ENCODE measurements at places on chromosomes 3 and 15. TPM values are rescaled to one million over a fixed set of nuclear protein-coding genes. Genes with fewer than 3 reads are reported as not detected.

ADIPOQ gene
- 3.7 TPM for total RNA-seq

TMEM42 gene
- total RNA-seq = 10.7 TPM

CERS3 gene
- total RNA-seq = 0.49 TPM

- H3K27ac ChIP-seq = no peak overlapping the region
- no peaks in the 10 kb centered on the region for H3K27me3 ChIP-seq
- no peaks in the 10 kb centered on the region for H3K4me1 ChIP-seq
- no peak for DNase-seq
Measured at GRCh38 chr3:30720586-30721313, 114.3 kb downstream of the TGFBR2 start.

DNA sequence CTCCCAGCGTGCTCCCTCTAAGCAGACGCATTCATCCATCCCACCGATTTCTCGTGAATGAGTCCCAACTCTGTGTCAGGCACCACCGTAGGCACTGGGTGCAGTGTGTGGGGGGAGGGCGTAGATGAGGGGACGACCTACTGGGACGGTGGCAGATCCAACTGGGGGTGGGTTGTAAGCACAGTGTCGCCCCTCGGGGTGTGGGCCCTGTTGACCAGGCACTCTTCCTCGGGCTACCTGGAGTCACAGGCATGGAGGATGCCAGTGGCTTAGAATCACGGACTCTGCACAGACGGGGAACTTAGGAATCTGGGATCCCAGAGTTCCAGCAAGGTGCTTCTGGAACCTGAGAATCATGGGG, 66.2 kb downstream of the SLC6A6 start:
- no peak for DNase-seq
- H3K27ac ChIP-seq = no peak overlapping the region
- peaks cover 11% of the 10 kb centered on the region for H3K4me1 ChIP-seq
- no peaks in the 10 kb centered on the region for H3K36me3 ChIP-seq
- H3K4me3 ChIP-seq = no peak overlapping the region

DNA sequence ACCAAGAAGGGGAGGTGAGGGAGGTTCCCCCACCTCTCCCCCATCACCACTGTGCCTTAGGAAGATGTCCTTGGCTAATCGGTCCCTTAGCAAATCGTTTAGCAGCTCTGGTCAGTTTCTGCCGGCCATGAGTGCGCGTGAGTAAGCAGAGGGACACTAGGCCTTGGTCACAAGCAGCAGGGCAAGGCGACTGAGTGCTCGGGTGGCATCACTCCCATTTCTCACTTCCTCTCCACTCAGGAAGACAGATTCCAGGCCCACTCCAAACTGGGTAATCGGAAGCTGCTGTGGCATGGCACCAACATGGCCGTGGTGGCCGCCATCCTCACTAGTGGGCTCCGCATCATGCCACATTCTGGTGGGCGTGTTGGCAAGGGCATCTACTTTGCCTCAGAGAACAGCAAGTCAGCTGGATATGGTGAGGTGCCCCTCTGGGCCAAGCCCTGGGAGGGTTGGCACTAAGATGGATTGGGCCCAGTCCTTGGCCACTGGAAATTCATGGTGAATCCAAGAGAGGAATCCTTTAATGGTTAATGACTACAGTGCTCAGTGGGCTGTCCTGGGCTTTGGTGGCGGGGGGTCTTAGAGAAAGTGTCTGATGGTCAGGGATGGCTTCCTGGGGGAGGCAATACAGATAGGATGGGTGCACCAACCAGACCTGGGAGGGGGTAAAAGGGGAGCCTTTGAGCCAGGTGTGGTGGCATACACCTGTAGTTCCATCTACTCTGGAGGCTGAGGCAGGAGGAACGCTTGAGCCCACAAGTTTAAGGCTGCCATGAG, 4.0 kb downstream of the PARP3 start:
- H3K4me3 ChIP-seq = no peak overlapping the region
- no peak for DNase-seq
- H3K27ac ChIP-seq = no peak overlapping the region
- H3K27me3 ChIP-seq = no peaks in the 10 kb centered on the region

DNA sequence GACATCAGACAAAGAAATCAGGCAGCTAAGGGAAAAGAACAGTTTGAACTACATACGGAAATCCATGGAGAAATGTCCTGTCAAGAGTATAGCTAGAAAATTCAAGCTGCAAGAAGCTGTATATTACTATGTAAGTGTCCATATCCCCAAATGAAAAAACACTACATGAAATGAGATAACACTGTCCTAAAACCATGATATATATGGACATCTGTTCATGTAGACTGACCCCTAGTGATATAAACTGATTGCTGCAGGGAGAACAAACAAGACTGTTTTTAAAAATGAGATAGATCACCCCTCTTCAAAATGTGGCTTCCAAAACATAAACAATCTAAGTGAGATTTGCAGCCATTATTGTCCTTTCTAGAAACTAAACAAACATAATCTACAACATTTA, 985.6 kb downstream of the EPHA3 start:
- no peaks in the 10 kb centered on the region for H3K27me3 ChIP-seq
- no peaks in the 10 kb centered on the region for H3K4me1 ChIP-seq
- no peaks in the 10 kb centered on the region for H3K36me3 ChIP-seq
- no peak overlapping the region for H3K27ac ChIP-seq
- no peak for DNase-seq

DNA sequence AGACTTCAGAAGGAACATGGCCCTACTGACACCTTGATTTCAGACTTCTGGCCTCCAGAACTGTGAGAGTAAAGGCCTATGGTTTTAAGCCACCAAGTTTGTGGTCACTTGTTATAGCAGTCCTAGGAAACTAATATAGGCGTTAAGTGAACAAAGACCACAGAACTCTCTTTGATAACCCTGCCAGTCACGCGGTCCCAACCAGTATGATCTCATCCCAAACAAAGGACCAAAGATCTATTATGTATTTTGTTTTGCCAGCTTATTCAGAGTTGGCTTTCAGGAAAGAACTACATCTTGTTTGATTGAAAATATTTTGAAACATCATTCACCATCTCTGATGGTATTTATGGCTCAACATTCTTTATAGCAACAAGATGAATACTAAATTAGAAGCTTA, 294.4 kb upstream of the SLCO3A1 start:
- H3K36me3 ChIP-seq = no peaks in the 10 kb centered on the region
- H3K27me3 ChIP-seq = no peaks in the 10 kb centered on the region
- H3K4me3 ChIP-seq = no peak overlapping the region
- DNase-seq = no peak
- H3K27ac ChIP-seq = no peak overlapping the region

GRCh38 chr3:9704347-9705322, 1.0 kb downstream of the CPNE9 start:
- H3K27me3 ChIP-seq = no peaks in the 10 kb centered on the region
- H3K27ac ChIP-seq = no peak overlapping the region
- H3K36me3 ChIP-seq = no peaks in the 10 kb centered on the region
- peaks cover 12% of the 10 kb centered on the region for H3K4me1 ChIP-seq

Data from psoas muscle (tissue), 8 donors.